ENCODE measurements at places on chromosomes 1 and 21.

GRCh38 chr1:181765451-181766026 is 282.2 kb downstream of the CACNA1E start:
- no peak for DNase-seq

- no peak for DNase-seq
These were observed 6.7 kb upstream of the WASF2 start for GRCh38 chr1:27496604-27497155.

GRCh38 chr1:241336335-241336734 is 20.7 kb downstream of the RGS7 start:
- DNase-seq: no peak

- DNase-seq: no peak
These were observed 346.8 kb downstream of the BRINP2 start for GRCh38 chr1:177517546-177517945.

GRCh38 chr1:150477733-150478132 is 9.5 kb upstream of the TARS2 start:
- no peak for DNase-seq

DNA sequence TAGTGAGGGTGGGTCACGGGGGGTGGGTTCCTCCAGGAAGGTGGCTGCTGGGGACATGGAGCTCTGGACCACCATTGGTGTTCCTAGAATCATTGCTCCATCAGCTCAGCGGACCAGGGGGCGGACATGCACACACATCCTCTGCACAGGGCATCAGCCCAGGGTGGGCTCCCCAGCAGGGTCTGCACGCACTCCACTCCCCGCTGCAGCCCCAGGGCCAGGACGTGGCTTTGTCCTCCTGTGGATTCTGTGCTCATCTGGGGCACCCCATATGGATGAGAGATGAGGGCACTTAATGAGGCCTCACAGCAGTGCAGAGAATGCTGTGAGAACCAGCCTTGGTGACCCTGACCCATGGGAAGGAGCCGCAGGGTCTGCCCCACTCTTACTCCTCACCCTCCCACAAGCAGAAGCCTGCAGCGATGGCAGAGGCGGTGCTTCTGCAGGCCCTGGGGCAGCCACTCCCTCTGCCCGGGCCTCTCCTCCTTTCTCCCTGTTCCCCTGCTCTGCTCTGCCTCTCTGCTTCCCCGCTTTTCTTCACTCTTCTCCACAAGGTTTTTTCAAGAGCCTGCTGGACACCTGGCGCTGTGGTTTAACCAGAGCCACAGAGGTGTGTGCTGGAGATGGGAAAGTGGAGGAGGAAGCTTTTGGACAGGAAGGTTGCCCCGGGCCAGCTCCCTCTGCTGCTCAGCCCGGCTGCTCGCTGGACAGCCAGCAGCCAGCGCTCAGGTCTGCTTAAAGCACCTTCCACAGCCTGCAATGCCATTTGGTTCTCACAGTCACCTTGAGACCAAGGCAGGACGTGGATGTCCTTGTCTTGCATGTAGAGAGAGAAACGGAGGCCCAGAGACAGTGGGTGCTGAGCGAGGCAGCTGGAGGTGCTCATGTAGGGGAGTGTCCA is 26.3 kb upstream of the PCBP3 start:
- DNase-seq: no peak

DNA sequence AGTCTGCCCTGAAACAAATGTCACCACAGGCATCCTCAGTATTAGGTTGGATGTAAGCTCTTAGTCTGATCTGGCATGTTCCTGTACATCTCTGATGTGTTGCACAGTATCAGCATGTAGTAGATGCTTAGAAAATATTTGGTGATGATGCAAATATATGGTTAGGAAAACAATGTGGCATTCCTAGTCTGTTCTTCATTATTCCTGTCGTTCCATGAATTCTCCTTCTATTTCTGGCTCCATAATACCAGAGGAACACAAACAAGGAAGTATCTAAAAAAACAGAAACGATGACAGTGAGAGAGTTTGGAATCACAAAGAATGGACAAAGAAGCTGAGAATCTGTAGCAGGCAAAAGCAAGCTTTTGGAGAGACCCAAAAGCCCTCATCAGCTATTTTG is 236.6 kb downstream of the HHAT start:
- no peak for DNase-seq

DNA sequence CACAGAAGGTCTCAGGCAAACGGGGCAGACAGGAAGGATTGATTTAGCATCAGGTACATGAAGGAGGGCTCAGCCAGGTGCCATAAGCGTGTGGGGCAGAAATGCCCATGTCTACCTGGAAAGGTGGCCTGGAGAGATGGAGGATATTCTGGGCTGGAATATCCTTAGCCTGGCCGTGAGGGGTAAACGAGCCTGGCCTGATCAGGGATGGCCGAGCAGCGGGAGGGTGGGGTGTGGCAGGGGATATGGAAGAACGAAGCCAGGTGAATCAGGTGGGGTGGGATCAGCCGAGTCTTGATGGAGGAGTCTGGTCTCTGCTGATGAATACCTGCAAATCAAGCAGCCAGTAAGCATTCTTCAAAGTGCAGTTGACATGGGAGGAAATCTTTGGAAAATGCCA is 35.5 kb upstream of the TTC22 start:
- DNase-seq: no peak

- no peak for DNase-seq
These were observed 122.3 kb downstream of the TNFSF18 start for GRCh38 chr1:172928412-172928811.

- DNase-seq: peak; percentile 16
These were observed at the start of the genes TAF5L and URB2 for GRCh38 chr1:229625915-229626831. Gene TAF5L, minus strand, starts transcription at chr1:229626122. Its CDS starts 11,640 bp downstream, at chr1:229614482. Gene URB2, plus strand, starts transcription at chr1:229626247. Its CDS starts 1,387 bp downstream, at chr1:229627634.

DNA sequence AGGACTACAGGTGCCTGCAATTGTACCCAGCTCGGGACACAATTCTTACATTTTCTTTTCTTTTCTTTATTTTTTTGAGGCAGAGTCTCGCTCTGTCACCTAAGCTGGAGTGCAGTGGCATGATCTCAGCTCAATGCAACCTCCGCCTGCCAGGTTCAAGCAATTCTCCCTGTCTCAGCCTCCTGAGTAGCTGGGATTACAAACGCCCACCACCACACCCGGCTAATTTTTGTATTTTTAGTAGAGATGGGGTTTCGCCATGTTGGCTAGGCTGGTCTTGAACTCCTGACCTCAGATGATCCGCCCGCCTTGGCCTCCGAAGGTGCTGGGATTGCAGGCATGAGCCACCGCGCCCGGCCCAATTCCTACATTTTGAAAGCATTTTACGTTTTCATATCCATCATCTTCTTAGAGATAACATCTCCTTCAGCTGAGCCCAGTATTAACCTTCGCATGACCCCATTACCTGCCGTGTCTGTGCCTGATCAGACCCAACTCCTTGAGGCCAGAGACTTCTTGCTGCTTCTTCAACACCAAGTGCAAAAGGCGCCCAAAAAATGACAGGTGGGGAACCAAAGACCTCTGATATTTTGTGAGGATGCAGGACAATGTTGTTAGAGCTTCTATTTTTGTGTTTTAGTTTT is 2.8 kb upstream of the ADAMTSL4 start:
- DNase-seq: no peak

DNA sequence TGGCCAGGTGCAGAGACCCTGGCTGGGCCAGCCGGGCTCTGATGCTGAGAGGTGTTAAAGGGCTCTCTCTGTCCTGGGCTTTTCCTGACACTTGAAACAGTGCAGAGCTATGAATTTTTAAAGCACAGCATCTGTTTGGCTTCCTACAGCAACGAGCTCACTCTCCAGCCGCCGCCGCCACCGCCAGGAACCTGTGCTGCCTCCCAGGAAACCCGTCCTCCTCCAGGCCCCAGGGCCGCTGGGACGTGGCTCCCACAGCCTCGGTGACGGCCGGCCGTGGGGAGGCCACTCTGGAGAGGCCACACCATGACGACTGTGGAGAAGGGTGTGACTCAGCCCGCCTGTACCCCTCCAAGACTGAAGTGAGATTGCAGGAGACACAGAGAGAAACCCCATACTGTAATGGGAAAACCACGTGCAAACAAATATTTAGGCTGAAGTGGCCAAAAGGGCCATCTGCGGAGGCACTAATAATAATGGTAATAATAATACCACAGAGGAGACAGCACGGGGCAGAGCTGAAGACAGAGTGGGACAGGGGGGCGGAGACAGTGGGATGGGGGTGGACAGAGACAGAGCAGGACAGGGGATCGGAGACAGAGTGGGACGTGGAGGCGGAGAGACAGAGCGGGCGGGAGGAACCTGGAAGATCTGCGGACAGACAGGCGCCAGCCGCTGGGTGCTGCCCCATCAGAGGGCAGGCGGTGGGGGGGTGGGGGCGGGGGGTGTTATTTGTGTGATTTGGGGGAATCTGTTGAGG is 139.2 kb downstream of the CASZ1 start:
- DNase-seq: no peak

DNA sequence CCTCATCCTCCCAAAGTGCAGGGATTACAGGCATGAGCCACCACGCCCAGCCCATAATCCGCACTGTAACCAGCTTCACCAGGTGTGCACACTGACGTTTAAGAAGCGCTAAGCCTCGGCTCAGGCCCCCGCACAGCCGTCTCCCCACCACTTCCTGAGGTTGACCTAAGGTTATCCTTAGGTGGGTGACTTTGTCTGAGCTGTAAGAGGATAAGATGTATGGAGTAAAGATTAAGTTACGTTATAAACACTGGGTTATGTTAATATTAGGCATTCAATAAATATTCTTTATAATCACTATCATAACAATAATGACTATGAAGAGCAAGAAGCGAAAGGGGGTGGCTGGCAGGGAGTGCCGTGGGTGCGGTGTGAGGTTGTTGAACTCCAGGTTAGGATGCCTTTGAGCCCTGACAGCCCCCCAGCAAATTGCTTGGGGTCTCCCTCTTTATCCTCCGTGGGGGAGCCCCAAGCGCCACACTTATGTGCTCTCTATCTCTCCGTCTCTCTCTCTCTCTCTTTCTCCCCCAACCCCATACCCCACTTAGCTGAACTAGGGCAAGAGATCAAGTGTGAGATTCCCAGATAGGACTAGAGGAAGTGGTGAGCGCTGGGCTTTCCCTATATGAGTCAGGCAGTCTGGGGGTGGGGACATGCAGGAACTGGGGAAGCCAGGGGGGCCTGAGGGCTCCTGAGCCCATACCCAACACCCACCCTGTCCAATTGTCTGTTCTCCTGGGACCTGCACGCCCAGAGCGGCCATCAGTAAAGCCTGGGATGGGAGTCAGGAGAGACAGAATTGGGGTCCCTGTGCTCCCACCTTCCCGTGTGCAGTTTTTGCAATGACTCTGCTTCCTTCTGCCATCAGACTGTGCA is 7.6 kb downstream of the EFHD2 start:
- DNase-seq: no peak

DNA sequence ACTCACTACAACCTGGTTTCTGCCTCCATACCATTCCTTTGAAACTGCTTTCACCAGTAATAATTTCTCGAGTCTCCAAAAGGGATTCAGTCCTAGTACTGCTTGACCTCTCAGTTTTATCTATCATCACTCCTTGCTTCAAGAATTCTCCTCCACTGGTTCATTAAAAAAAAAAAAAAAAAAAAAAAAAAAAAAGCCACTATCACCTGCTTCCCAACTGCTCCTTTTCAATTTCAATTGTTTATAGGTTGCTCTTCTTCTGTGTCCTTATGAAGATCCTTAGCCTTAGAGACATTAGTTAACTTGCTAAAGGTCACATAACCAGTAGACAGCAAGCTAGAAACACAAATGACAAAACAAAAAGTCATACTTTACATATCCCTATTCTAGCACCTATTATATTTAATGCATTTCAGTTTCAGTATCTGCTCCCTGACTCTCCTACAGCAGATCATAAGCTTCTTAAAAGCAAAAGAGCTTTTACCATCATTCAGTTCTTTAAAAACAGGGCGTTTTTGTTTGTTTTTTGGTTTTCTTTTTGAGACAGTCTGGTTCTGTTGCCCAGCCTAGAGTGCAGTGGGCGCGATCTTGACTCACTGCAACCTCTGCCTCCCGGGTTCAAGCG is 7.1 kb downstream of the NRDC start:
- no peak for DNase-seq

DNA sequence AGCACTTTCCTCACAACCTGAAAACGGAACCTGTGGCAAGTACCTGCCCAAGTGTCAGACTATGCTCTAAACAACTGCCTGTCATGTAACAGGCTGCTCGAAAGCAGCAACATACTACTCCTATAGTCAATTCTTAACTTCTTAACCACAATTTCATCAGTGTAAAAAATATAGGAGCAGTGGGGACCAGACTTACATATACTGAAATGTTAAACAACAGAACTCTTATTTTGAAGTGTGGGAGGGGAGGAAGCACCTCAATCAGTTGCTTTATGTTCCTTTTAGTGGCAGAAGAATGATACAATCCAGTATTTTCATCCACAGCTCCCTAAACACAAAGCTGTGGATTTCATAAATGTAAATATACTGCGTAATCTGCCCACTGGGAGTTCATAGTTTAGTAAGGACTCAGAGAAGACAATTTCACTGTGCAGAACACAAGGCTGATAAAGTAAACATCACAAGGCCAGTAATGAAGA is 44.2 kb downstream of the WLS start:
- no peak for DNase-seq

GRCh38 chr1:12439073-12439472 is 178.9 kb downstream of the DHRS3 start:
- no peak for DNase-seq

GRCh38 chr1:3061981-3062615 is 6.9 kb upstream of the PRDM16 start:
- DNase-seq: no peak

DNA sequence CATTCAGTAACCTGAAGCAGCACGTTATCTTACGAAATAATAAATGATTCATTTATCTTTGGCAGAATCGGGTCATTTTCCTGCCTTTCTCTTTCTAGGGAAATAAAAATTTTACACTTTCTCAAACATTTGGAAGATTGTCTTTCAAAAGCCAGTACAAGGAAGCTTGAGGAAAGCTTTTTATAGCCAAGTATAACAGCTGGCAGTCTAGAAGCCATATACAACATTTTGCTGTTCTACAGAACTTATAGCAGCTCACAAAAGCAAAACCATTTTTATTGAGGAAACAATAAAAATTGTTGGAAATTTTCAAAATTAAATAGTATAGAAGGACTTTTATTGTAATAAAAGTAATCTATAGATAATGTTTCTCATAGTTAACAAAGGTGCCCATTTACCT is 448.6 kb downstream of the SMYD3 start:
- DNase-seq: no peak

DNA sequence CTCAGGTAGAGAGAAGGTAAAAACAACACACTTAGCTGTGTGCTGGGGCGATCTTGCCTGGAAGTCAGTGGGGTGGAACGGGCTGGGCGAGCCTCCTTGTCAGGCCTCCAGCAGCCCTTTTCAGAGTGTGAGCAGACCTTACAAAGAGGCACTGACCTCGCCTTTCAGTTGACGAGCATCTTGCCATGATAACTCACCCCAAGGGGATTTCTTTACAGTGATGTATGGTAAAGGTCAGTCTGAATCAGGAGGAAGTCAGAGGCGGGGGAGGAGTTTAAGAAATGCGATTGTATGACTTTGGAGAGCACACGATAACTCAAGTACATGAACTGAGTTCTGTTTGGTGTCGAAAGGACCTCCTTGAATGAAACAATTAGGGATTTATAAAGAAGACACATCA is 326.5 kb upstream of the PROX1 start:
- DNase-seq: no peak

GRCh38 chr1:32335535-32335789 is 571 bp downstream of the MARCKSL1 start:
- DNase-seq: no peak

DNA sequence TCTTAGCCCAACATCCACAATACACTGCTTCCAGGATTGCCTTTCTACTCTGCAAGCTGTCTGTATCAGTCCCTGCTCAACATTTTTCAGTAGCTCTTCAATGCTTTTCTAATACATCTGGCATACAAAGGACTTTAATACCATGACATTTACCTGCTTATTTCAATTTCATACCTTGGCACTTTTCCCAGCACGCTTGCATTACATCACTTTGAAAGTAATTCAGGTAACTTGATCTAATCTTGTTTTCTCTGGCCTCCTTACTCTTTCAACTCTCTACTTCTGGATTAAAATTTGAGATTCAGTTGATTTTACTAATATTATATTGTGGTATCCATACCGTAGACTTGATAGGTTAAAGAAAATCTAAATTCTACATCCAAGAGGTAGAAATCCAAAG is 103.0 kb downstream of the PTGS2 start:
- no peak for DNase-seq
